ENCODE measurements at places on chromosomes 1 and 21.

DNA sequence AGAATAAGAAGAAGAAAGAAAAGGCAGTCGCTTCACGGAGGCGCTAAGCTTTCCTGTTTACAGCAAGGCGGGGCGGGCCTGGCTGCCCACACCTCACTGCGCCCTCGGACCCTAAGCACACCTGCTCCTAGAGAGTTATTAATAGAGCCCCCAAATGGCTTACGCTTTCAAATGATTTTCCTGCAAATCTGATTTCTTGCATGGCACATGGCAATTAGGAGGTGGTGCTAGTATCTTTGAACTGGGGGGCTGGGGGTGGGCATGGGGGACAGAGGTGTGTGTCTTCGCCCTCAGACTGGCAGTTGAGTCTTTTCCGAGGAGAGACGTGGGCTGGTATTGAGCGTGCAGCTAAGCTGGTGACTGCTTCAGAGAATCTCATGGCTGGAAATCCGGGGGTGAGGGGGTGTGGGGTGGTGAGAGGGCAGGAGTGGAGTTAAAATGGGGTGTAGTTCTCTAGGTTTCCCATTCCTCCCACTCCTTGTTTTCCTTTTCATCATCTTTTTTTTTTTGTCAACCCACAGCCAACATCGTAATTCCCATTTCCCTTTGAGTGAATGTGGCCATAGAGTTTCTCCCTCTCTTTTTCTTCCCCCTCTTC, 1.3 kb downstream of the S1PR1 start:
- H3K27ac ChIP-seq, result peak overlapping the region; percentile 71
- H3K36me3 ChIP-seq, result peaks cover 31% of the 10 kb centered on the region
- H3K4me3 ChIP-seq, result peak overlapping the region; percentile 64
- peaks cover 53% of the 10 kb centered on the region for H3K4me1 ChIP-seq
- H3K27me3 ChIP-seq, result no peaks in the 10 kb centered on the region
- DNase-seq, result peak; percentile 68

DNA sequence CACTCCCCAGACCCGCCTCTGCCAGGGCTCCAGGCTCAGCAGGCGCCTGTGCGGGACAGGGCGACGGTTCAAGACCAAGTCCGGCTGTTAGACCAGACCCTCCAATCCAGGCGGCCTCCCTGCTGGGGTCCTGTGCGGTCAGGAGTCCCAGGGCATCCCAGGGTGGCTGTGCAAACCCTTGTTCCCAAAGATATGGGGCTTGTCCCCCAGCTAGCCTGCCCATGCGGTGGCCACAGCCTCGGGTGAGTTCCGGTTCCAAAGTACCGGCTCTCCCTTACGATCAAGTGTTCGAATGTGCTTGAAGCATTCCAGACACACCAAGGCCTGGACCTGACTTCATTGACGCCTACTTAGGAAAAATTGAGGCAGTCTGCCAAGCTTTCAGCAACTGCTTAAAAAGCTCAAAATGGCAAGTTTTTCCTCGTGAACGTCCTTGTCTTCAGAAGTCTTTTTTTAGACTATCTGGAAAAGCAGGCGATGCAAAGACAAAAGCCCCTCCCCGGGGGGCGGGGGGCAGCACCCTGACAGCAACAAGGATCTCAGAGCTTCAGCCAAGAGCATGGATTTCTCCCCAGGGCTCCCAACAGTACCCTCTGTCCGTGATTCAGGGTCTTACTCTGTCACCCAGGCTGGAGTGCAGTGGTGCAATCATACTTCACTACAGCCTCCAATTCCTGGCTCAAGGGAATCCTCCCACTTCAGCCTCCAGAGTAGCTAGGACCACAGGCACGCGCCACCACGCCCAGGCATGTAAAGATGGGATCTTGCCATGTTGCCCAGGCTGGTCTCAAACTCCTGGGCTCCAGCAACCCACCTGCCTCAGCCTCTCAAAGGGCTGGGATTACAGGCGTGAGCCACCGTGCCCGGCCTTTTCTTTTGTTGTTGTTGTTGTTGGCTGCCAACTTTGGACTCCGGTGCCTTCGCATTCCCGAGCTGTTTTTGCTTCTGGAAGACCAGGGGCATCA, 2.3 kb downstream of the FAAP20 start:
- H3K4me3 ChIP-seq, result no peak overlapping the region
- H3K27ac ChIP-seq, result no peak overlapping the region
- H3K27me3 ChIP-seq, result no peaks in the 10 kb centered on the region
- no peak for DNase-seq

DNA sequence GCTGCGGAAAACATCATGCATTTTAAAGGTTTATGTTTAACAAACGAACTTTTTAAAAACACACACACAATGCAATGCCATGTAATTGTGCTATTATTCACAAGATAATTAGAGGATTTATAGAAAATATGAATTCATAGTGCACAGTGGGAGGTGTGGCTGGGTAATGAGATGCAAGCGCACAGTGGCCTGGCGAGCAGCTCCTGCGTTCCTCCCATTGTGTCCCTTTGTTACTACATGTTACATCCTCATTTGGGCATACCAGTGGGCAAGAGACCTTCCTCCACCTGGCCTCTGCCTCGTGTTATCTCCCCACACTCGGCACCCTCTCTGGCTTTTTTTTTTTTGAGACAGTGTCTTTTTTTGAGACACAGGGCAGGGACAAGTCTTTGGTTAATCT, 30.0 kb upstream of the TENT5B start:
- H3K27me3 ChIP-seq, result no peaks in the 10 kb centered on the region
- no peak overlapping the region for H3K4me3 ChIP-seq

GRCh38 chr21:34157521-34157920, 84.1 kb downstream of the MRPS6 start:
- no peak overlapping the region for H3K27ac ChIP-seq
- H3K27me3 ChIP-seq, result no peaks in the 10 kb centered on the region
- no peak for DNase-seq
- H3K36me3 ChIP-seq, result no peaks in the 10 kb centered on the region
- no peak overlapping the region for H3K4me3 ChIP-seq
- no peaks in the 10 kb centered on the region for H3K4me1 ChIP-seq

DNA sequence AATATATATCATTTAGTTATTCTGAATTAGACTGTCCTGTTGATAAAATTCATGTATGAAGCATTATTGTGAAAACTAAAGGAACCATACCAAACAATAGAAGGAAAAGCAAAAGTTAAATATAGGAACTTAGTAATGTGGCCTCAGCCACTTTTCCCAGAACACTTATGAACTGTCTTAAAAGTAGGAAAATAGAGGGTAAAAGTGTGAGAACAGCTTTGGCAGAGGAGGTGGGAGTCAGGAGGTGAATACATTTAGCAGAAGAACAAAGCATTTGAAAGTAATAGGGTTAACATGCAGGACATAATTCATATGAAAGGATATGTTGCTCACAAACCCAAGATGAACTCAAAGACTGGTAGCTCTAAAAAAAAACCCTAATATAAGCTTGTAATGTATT, 121.9 kb downstream of the KCNT2 start:
- H3K4me3 ChIP-seq, result no peak overlapping the region
- no peaks in the 10 kb centered on the region for H3K36me3 ChIP-seq
- no peaks in the 10 kb centered on the region for H3K4me1 ChIP-seq
- H3K27me3 ChIP-seq, result no peaks in the 10 kb centered on the region

GRCh38 chr1:200359610-200360163, 50.1 kb downstream of the ZNF281 start:
- no peaks in the 10 kb centered on the region for H3K36me3 ChIP-seq
- no peak overlapping the region for H3K4me3 ChIP-seq
- H3K27ac ChIP-seq, result no peak overlapping the region
- no peak for DNase-seq
- H3K4me1 ChIP-seq, result no peaks in the 10 kb centered on the region

DNA sequence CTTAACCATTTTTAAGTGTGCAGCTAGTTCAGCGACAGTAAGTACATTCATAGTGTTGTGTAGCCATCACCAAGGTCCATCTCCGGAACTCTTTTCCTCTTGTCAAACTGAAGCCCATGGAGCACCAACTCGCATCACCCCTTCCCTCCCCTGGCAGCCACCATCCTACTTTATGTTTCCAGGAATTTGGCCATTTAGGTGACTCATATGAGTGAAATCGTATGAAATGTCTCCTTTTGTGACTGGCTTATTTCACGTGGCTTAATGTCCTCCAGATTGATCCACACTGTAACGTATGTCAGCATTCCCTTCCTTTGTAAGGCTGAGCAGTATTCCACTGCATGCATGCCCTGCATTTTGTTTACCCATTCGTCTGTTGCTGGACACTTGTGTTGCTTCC, 2.5 kb downstream of the COL6A2 start:
- no peaks in the 10 kb centered on the region for H3K36me3 ChIP-seq
- DNase-seq, result no peak
- no peak overlapping the region for H3K4me3 ChIP-seq
- H3K27me3 ChIP-seq, result no peaks in the 10 kb centered on the region
- no peak overlapping the region for H3K27ac ChIP-seq
- H3K4me1 ChIP-seq, result no peaks in the 10 kb centered on the region

- peak overlapping the region; percentile 98 for H3K27ac ChIP-seq
- peak overlapping the region; percentile 93 for H3K4me3 ChIP-seq
- no peak for DNase-seq
- no peaks in the 10 kb centered on the region for H3K36me3 ChIP-seq
- no peaks in the 10 kb centered on the region for H3K27me3 ChIP-seq
These were observed 760 bp upstream of the NPHP4 start for GRCh38 chr1:5992814-5993555.

DNA sequence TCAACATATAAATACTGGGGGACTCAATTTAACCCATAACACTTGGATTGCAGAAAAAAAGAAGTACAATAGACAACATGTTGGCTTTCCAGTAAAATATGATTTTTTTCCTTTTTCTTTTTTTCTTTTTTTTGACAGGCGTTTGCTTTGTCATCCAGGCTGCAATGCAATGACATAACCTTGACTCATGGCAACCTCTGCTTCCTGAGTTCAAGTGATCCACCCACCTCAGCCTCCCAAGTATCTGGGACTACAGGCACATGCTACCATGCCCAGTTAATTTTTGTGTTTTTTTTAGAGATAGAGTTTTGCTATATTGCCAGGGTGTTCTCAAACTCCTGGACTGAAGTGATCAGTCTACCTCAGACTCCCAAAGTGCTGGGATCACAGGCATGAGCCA, 1512.0 kb upstream of the PRMT6 start:
- no peaks in the 10 kb centered on the region for H3K4me1 ChIP-seq
- H3K36me3 ChIP-seq, result no peaks in the 10 kb centered on the region
- no peak for DNase-seq
- no peak overlapping the region for H3K27ac ChIP-seq
- no peak overlapping the region for H3K4me3 ChIP-seq

GRCh38 chr1:4595341-4596225, 58.8 kb upstream of the AJAP1 start:
- DNase-seq, result no peak
- no peaks in the 10 kb centered on the region for H3K27me3 ChIP-seq
- no peak overlapping the region for H3K4me3 ChIP-seq
- H3K36me3 ChIP-seq, result no peaks in the 10 kb centered on the region

- no peaks in the 10 kb centered on the region for H3K36me3 ChIP-seq
- H3K4me1 ChIP-seq, result no peaks in the 10 kb centered on the region
- no peak overlapping the region for H3K4me3 ChIP-seq
- no peaks in the 10 kb centered on the region for H3K27me3 ChIP-seq
These were observed 106.0 kb downstream of the NTNG1 start for GRCh38 chr1:107246775-107247345.

GRCh38 chr1:117821774-117822482, 107.5 kb downstream of the GDAP2 start:
- DNase-seq, result no peak
- H3K4me1 ChIP-seq, result no peaks in the 10 kb centered on the region
- H3K36me3 ChIP-seq, result no peaks in the 10 kb centered on the region
- H3K4me3 ChIP-seq, result no peak overlapping the region

DNA sequence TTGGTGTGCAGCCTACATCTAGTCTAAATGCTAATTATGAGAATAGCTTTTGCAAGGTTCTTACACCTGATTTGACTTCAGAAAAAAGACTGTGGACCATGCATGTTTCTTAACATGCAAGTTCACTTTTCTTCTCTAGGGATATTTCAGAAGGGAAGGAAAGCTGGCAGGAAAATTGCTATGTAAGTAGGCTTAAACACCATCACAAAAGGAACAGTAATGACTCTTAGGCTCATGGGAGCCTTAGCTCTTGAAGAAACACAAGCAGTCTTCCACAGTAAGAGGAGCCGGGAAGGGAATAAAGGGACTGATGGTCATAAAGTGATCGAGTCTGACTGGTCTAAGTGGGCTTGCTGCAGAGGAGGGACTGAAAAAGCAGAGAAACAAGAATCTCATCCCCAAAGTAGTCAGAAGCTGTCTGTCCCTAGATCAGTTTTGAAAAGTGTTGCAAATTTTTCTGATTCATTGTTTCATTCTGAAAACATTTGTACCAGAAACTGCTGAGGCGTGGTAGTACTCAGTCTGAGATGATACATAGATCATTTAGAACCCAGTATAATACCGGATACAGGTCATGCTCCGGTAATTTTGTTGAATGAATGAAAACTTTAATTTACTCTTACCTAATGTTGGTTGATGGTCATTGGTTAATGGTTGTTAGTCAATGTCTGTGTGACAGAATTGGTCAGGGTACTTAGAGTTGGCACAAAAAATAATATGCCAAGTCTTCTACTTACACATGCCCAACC, 40.9 kb downstream of the SMYD2 start:
- H3K4me1 ChIP-seq, result no peaks in the 10 kb centered on the region
- peaks cover 11% of the 10 kb centered on the region for H3K36me3 ChIP-seq
- no peak overlapping the region for H3K4me3 ChIP-seq
- H3K27ac ChIP-seq, result no peak overlapping the region
- DNase-seq, result no peak
- no peaks in the 10 kb centered on the region for H3K27me3 ChIP-seq

GRCh38 chr1:147747966-147748365, 12.4 kb downstream of the GJA5 start:
- H3K36me3 ChIP-seq, result no peaks in the 10 kb centered on the region
- no peak overlapping the region for H3K4me3 ChIP-seq
- H3K27ac ChIP-seq, result no peak overlapping the region
- H3K27me3 ChIP-seq, result no peaks in the 10 kb centered on the region

DNA sequence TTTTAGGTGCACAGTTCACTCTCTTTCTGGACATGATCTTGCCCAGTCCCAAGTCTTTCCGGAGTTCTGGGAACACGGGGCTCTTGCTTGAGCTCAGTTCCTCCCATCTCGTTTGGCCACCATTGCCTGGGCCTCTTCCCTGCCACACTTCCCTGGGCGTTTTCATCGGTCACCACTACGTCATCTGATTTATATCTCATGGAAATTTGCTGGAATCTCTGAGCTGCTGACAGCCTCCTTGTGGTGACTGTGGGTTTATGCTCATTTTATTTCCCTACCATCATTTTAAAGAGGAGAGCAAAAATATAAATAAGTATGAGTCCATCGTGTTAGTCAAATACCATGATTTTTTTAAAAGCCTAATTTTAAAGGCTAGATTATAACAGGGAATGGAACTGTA, 449.1 kb upstream of the KAZN start:
- no peak overlapping the region for H3K27ac ChIP-seq
- H3K4me1 ChIP-seq, result no peaks in the 10 kb centered on the region
- no peaks in the 10 kb centered on the region for H3K36me3 ChIP-seq

DNA sequence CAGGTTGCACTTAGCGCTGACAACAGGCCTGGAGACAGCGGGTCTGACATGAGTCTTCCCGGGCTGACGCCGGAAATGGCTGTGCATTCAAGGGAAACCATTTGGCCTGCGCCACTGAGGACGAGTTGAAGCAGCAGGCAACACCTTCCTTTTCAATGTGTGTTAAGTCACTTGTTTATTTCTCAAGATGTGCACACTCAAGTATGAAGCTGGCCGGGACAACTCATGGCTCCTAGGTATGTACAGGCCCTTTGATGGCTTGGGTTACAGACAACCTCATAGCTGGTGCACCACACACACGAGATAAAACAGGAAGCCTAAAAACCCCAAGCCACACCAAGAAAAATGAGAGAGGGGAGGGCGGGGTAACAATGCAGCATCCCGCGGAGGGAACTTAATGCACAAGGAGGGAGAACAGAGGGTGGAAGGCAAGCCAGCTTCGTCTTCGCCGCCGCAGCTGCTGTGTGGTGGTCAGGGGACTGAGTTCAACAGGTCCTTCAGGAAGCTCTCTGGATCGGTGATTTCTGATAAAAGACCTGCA, 118.0 kb upstream of the IFFO2 start:
- H3K27ac ChIP-seq, result no peak overlapping the region
- H3K4me1 ChIP-seq, result peaks cover 47% of the 10 kb centered on the region
- no peaks in the 10 kb centered on the region for H3K27me3 ChIP-seq
- DNase-seq, result peak; percentile 89
- peak overlapping the region; percentile 22 for H3K4me3 ChIP-seq

Measured in CD8-positive, alpha-beta memory T cell (primary cell).